ENCODE measurements at places on chromosomes 2 and 18.

GRCh38 chr2:168816369-168816768, 13.9 kb downstream of the NOSTRIN start:
- DNase-seq = no peak

DNA sequence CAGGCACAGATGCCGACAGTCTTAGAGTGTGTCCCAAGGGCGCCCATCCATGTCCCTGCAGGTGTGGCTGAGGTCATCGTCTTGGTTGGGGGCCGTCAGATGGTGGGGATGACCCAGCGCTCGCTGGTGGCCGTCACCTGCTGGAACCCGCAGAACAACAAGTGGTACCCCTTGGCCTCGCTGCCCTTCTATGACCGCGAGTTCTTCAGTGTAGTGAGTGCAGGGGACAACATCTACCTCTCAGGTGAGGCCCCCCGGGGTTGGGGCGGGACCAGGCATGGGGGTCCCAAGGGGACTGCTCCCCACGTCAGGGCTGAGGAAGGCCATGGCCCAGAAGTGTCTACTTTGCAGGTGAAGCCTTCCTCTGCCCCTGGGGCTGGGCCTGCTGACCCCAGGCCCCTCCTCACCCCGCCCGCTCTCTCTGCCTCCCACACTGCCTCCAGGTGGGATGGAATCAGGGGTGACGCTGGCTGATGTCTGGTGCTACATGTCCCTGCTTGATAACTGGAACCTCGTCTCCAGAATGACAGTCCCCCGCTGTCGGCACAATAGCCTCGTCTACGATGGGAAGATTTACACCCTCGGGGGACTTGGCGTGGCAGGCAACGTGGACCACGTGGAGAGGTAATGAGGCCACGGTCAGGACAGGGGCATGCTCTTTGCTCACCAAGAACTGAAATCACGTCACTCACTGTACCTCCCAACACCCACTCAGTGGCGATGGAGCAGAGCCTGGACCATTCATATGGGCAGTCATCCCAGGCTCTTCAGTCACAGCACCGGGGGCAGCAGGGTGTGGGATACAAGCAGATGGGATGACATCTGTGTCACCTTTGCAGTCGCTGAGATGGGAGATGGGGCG, 230.8 kb downstream of the ATAD2B start:
- DNase-seq = no peak

DNA sequence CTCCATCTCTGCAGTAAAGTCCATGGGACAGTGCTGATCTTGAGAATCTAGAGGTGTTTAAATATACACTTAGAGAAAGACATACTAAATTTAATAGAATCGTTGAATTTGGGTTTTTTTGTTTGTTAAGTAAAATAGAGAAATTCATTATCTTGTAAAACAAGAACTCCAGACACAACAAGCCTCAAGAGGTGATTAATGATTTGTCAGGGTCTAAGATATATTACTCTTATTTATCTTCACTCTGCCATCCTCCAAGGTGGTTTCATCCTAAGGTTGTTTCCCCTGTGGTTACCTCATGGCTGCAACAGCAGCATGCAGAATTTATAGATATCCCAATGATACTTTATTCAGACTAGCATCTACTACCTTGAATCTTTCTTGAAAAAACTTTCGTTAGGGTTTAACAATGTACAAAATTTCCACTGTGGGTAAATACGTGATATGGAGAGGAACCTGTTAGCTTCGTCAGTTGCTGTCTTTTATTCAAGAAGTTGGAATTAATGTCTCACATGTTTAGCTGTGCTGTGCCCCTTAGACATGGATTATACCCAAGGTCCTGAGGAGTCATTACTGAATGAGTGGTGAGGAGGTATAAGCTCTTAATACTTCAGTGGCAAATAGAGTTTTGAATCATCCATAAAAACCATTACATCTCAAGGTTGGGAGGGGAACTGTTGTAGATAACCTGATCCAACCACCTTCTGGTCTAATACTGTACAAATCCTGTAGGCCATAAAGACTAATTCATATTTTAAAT, 128.0 kb downstream of the GPD2 start:
- no peak for DNase-seq

DNA sequence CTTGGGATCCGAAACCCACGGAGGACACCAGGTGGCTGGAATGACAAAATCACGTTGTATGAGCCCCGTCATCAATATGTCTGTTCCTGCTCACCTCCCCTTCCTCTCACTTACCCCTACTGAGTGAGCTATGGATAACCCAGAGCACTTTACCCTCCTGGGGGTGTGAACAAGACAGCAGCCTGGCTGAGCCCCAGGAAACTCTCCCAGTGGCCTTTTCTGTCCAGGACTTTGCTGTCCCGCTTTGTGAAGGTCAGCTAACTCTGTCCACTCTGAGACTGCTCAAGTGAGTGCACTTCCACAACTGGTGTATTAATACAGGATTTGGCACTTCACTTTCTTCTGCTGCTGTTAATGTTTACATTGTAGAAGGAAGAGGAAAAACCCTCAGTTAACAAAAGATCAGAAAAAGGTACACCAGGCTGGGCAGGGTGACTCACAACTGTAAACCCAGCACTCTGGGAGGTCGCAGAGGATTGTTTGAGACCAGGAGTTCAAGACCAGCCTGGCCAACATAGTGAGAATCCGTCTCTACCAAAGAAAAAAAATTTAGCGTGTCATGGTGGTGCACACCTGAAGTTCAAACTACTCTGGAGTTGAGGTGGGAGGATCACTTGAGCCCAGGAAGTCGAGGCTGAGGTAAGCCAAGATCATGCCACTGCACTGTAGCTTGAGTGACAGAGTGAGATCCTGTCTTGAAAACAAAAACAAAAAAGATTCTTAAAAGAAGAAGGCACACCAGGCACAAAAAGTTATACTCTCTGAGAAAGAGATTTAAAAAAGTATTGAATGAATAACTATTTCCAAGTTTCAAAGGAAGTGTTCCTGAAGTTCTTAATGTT, 90.3 kb downstream of the CLHC1 start:
- no peak for DNase-seq

DNA sequence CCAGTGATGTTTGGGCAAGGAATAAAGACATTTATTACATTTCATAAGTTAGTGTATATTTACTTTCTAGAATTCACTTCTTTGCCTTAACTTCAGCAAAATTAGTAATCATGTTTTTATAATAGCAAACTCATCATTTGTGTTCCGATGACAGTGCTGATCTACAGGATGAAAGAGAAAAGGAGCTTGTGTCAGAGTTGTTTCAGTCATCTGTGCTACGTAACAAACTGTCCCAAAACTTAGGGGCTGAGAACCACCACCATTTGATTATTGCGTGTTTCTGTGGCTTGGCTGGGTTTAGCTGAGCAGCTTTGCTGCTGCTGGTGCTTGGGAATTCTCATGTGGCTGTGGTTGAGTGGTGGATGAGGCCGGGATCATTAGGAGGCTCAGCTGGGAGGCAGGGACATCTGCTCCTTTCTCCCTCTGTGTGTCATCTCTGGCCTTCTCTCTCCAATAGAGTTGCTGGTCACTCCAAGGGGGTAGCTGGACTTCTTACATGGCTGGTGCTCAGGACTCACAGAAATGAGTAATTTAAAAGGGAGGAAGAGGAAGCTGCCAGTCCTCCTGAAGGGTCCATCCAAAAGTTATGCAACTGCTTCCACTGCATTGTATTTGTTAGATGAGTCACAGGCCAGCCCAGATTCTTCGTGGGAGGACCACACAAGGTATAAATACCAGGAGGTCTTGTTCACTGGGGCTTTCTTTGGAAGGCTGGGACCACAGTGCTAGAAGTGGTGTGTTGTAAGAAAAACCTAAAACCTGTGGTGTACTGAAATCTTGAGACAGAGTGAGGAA, 43.4 kb upstream of the HAAO start:
- no peak for DNase-seq

- DNase-seq = no peak
Observed at GRCh38 chr2:139160836-139161235, 380.6 kb upstream of the NXPH2 start.

- DNase-seq = no peak
Observed at GRCh38 chr2:140256080-140256479, 1475.9 kb upstream of the NXPH2 start.

- DNase-seq = no peak
Observed at GRCh38 chr18:31716362-31716761, 32.0 kb upstream of the B4GALT6 start.

GRCh38 chr2:214946949-214947348, 137.5 kb upstream of the BARD1 start:
- no peak for DNase-seq

DNA sequence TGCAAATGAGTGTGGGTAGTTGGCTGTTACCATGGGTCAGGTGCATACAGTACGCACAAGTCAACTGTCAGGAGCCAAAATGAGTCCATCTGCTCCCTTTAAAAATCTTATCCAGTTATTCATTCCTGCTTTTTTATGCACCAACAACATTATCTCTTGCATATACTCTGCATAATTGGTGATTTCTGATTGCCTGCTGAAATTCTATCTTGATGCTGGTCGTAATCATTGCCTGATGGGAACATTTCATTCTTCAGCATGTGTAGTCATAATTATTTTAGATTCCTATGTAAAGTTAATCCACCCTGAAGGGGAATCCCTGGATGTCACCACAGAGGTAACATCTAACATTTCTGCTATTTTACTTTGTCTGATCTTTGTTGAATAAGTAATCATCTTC, 102.2 kb upstream of the RND3 start:
- DNase-seq = no peak

GRCh38 chr2:135798275-135798705, 38.7 kb downstream of the LCT start:
- no peak for DNase-seq

DNA sequence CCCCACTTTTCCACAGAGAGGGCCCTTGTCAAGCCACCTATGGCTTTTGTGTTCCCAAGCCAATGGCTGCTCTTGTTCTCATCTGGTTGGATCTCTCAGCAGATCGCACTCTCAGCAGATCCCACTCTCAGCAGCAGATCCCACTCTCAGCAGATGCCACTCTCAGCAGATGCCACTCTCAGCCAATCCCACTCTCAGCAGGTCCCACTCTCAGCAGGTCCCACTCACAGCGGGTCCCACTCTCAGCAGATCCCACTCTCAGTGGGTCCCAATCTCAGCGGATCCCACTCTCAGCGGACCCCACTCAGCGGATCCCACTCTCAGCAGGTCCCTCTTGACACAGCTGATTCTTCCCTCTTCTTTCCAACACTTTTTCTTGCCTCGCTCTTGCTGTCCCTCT, 59.3 kb upstream of the MGAT4A start:
- no peak for DNase-seq

GRCh38 chr2:150653351-150653750, 165.9 kb upstream of the RND3 start:
- no peak for DNase-seq

DNA sequence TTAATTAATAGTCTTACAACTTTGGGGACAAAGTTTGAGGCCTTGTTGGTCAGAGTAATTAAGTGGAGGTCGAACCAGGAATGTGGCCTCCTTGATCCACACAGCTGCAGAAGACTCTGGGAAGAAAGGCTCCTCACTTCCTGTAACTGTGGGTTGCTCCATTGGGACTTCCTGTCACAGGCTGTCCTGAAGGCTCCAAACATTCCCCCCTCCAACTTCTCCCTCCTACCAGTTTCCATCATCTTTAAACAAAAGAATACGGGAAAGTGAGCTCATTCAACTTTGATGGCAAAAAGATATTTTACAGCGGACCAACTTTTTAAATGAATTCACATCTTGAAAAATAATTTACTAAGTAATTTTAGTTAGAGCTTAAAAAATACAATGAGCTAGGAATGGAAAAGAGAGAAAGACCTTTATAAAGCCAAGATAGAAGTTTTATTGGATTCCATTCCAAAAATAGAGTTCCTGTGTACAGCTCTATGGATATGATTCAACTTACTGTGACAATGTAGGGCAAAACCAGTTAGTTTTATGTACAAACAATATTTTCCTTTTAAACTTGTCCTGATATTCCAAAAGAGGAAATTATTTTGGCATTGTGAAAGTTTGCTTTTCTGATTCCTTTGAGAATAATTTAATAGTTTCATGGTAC, 212.0 kb upstream of the NABP1 start:
- DNase-seq = no peak

DNA sequence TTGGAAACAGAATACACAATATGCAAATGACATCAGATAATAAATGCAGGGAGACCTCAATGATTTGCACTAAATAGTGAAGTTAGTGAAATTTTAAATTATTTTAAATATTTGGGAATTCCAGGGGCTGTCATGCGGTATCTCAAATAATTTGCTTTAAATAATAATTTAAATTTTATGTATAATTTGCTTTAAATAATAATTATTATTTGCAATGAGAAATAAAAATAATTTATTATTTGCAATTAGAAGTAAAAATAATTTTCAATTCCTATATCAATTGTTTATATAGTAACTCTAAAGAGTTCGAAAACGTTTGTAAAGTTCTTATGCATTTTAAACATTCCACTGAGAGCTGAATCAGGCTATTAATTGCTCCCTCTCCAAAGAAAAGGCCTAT, 226.4 kb downstream of the ZBTB7C start:
- DNase-seq = no peak

DNA sequence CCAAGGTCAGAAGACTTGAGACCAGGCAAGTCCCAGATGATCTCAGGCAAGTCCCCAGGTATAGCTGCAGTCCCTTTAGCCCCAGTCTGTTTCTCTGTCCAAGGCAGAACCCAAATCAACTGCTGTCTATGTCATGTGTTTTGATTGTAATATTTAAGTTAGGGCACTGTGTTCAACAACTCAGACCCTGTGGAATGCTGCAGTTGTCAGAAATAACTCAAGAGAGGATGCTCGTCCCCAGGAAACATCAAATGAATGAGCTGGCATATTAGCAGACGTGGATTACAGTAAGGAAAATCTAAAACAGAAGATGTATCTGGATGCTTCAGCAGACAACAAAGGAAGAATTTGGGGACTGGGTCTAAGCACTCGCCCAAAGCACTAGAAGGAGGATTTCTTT, 70.1 kb downstream of the BCL11A start:
- no peak for DNase-seq

DNA sequence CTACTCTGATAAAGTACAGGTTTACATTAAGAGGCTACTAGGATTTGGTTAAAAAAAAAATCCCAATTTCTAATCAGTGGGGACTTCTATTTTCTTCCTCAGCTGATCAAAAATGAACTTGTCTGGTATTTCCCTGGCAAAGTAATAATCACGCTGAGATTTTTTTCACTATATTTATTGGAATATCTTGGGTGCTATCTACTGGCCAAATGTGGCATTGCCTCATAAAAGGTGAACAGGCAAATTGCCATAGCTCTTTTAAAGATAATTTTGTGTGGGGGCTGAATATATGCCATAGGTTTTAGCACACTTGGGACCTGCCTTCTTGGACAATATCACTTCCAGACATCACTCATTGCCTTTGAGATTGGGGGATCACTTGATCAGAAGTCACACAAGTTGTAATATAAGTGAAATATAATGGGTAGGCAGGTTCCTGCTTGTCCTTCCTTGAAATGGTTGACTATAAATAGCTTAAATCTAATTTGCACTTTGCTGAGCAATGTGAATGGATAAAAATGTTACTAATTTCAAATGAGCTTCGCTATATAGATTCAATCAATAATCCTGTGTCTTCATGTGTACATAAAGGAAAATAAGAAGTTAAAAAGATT, 7.0 kb upstream of the NXPH2 start:
- no peak for DNase-seq

GRCh38 chr18:22169011-22169888, at the start of gene GATA6:
Gene GATA6, plus strand, starts transcription at chr18:22169589. Its CDS starts 1,556 bp downstream, at chr18:22171145.
- no peak for DNase-seq

- DNase-seq = no peak
Observed at GRCh38 chr2:67684991-67685390, 287.9 kb downstream of the ETAA1 start.

- no peak for DNase-seq
Observed at GRCh38 chr18:55405893-55406406, 182.0 kb downstream of the TCF4 start.
